ENCODE measurements at places on chromosomes 2 and 18.

DNA sequence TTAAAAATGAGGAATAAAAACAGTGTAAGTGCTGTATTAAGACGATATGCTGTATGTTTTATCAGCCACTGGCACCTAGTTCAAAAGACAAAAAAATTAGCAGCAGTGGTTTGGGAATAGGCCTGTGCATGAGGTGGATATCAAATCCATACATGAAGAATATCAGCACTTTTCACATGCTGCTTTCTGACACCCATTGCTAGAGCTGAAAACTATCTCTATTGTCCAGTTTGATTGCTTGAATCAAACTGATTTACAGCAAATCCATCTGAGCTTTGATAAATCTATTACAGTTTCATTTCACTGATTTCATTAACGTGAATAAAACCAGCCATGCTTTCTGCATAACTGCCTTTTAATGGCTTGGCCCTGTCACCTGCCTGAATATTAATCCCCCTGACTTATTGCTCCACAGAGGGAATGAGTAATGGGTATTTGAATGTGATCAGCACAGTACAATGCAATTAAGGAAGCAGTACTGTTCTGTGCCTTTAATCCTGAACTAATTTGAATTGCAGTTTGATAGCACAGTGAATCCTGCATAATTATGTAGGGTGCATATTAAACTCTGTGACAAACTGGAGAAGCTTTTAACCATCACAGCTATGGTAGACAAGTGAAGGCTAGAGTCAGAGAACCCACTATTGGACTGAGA is 154.0 kb downstream of the GPD2 start:
- no peak for DNase-seq

- DNase-seq = no peak
Measured at GRCh38 chr18:75124991-75125381, 84.0 kb downstream of the PTGR3 start.

- no peak for DNase-seq
Measured at GRCh38 chr2:10086950-10087349, 6.7 kb upstream of the CYS1 start.

DNA sequence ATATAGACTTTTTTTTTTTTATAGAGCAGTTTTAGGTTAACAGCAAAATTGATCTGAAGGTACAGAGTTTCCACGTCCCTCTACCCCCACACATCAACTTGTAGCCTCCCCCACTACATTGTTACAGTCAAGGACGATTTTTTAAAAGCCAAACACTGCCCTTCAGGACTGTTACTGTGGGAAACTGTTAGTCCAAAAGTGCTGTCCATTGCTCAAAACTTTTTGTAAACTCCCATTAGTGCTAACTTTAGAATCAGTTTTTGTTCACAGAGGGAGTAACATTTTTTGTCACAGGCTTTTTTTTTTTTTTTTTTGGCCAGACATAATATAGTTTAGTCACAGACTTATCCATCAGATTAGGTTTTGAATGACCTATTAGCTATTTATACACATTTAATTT is 24.1 kb downstream of the ELP2 start:
- DNase-seq = no peak

DNA sequence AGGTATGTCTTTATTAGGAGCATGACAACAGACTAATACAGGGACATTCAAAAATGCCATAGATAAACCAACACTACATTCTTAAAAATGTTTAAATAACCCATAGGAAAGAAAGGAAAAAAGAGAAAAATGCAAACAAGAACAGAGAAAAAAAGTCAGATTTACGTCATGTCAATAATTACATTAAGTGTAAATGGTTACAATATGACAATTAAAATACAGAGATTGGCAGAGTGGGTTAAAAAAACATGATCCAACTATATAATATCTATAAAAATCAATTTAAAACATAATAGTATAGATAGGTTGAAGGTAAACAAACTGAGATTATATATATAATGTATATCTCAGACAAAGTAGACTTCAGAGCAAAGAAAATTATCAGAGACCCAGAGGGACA is 255.8 kb downstream of the ANAPC1 start:
- DNase-seq = no peak

- peak; percentile 7 for DNase-seq
Measured at GRCh38 chr18:79737426-79737825, 57.8 kb downstream of the CTDP1 start.

- no peak for DNase-seq
Measured at GRCh38 chr2:157788201-157788600, 87.9 kb downstream of the ACVR1 start.

GRCh38 chr2:138244501-138244925 is 257.1 kb upstream of the SPOPL start:
- DNase-seq = no peak

GRCh38 chr18:6621437-6621836 is 108.1 kb upstream of the ARHGAP28 start:
- DNase-seq = no peak

DNA sequence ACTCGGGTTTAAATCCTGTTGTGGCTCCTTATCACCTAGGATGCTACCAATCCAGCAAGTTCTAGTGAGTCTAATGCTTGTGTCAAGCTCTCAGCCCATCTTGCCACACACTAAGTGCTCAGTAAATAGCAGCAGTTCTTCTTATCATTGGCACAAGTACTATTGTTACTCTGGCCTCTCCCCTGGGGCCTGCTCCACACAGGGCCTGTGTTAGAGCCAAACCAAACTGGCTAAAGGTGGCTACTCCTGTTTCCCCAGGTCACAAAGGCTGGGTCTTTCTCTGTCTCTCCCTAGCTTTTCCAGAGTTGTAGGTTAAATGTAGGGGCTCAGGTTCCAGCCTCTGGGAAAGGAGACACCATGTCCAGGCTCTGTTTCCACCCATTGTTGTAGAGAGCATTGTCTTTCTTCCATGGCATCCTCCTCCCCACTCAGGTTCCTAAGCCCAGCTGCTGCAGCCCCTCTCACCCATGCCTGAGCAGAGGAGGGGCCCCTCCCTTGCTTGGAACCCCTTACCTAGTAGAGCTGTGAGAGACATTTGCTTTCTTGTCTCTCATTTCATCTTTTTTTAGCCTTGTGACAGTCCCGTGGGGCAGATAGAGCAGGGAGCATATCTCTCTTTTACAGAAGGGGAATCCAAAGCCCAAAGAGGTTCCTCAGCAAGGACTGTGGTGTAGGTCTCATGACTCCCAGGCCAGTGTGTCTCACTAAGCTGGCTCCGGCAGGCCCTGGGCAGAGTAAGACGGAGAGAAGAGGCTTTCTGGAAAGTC is 56.4 kb upstream of the OTOF start:
- DNase-seq = no peak

- DNase-seq = no peak
Measured at GRCh38 chr2:215973954-215974699, 39.2 kb downstream of the MREG start.

DNA sequence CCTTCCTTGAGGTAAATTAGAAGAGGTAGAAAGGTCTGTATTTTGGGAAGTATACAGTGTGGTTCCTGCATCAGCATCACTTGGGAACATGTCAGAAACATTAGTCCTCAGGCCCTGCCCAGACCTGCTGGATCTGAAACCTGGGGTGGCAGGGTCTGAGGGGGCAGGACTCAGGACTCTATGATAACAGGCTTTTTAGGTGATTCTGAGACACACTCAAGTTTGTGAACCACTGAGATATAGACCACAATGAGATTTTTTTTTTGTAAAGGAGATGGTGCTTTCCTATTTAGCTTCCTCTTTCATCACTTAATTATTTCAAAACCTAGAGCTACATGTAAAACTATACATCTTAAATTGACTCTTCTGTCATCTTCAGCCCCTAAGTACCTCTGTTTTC is 262.7 kb upstream of the SPOPL start:
- DNase-seq = no peak

GRCh38 chr2:156708051-156708450 is 271.9 kb downstream of the GPD2 start:
- DNase-seq = no peak

DNA sequence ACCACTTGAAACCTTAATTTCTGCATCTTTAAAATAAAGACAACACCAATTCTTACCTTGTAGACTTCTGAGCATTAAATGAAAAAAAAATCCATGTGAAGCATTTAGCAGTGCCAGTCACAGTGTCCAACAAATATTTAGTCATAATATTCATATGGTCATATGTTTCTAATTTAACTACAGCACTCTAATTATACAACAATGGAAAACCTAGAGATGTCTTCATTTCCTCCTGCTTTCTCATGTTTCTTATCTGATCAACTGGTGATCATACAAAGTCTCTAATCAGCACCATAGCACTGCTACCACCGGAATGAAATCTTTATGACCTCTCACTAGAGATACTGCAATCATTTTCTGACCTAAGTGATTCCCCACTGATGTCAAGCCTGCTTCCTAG is 10.2 kb upstream of the SCN3A start:
- no peak for DNase-seq

DNA sequence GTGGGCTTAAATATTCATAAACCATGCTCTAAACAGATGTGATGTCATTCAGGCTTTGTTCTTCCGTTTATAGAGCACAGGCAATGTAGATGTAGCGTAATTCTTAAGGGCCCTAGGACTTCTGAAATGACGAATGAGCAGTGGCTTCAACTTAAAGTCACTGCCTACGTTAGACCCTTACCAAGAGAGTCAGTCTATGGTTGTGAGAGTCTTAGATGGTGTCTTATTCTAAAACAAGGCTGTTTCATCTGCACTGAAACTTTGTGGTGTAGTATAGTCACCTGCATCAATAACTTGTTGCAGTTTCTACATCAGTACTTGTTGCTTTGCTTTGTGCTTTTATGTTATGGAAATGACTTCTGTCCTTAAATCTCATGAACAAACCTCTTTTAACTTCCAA is 56.0 kb downstream of the PIK3C3 start:
- DNase-seq = no peak

DNA sequence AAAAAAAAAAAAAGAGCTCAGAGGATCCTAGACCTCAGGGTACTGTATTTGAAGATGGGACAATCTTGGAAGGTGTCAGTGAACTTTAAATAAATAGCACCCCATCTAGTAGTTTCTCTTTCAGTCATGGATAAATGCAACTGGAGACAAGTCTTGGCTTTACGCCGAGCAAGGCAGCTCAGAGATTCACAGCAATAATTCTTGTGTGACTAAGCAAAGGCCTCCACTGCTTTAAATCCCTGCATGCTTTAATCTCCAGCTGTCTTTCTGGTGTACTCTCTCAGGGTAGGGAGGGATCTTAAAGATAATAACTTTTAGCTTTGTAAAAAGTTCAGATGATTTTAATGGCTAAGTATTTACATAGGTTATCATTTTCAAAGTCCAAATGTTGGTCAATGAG is 36.3 kb downstream of the NRXN1 start:
- DNase-seq = no peak

- DNase-seq = peak; percentile 88
Measured at GRCh38 chr2:216690853-216691741, 4.3 kb downstream of the IGFBP5 start.

DNA sequence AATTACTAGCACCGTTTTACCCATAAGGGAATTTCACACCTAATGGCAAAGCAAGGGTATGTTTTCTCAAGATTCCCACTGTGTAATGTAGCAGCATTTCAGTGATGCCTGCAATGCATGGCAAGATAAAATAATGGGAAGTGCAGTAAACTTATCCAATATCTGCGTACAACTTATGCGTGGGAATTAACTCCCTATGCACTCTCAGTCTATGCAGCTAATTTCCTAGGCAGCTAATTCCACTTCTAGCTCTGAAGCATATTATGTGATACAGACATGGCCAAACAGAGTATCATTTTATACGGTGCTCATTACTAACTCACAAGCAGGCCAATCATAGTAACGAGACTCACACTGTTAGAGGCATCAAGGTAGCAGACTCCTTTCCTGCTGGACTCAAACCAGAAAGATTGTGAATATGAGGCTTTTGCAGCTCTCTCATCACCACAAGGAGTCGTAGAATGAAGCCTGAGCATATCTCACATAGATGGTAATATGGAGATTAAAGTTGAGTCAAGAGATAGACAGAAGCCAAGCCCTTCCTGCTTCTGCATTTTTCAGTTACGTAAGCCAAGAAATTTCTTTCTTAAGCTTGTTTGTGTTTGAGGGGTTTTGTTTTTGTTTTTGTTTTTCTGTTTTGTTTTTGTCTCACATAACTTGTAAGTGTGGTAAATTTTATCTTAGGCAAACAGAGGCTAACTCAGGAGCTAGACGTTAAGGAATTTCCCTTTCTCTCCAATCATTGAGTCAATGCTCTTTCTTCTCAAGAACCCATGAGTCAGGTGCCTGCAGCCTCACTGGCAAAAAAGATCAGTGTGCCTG is 34.8 kb upstream of the ITGAV start:
- DNase-seq = no peak

DNA sequence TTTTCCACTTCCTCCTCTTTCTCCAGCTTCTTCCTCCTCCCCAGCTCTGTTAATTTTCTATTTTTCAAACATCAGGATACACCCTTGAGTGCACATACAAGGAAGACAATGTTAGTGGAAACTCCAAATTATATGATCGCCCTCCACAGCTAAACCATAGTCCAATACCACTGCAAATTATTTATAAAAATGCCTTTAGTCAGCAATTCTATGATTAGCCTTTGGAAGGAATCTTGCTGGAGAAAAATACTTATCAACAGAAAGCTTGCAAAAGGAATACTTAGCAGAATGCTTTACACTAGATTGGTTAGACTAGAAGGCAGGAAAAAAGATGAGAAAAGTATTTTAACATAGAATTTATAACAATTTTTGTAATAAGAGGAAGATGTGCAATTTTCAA is 178.9 kb downstream of the FAM124B start:
- no peak for DNase-seq

DNA sequence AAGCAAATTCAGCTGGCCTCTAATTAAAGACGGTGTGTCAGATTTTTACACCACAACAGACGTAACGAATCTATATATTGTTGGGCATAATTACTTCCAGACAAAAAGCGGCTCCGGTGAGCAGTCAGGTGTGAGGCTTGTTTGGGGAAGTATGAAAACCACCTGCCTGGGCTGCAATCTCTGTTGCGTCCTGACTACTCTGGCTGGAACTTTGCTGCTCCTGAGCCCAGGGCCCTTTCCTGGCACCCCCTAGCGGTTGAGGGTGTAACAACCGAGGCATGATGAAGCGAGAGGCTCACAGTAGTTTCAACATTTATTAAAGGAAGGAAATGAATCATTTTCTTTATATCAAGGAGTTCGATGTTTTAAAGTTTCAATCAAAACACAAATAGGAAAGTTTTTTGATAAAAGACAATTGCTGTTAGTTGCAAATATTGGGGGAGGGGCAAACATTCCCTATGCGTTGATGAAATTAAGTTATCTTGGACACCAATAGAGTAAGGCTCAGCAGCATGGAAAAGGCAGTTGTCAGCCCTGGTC is 10.6 kb upstream of the ITGB6 start:
- DNase-seq = peak; percentile 38

DNA sequence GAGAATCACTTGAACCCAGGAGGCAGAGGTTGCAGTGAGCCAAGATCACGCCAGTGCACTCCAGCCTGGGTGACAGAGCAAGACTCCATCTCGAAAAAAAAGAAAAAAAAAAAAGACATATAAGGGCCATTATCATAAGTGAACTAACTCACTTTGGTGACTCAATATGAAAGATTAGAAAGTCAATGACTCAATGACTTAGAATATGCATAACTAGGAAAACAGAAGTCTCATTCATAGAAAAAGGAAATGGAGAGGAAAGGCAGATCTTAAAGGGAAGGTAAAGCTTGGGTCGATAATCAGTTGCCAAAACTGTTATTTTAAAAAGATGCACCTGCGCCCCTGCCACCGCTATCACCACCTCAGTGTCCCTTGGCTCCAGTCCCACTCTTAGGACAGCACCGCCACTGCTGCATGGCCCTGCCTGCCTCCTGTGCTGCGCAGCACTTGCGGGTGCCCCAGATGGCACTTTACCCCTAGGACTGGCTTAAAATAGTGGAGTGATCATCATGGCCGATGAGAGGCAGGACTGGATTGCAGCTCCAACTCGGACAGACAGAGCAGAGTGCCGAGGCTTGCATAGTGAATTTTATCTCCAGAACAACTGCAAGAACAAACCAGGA is 54.7 kb downstream of the INO80D start:
- no peak for DNase-seq

All from left ventricle myocardium inferior (tissue), 1 donor.